Stimulated activated CD4-positive, alpha-beta T cell treated with anti-CD3 and anti-CD28 coated beads, Interleukin-1b, Interleukin-23, amount 100 ng/mL, for 24 hours (primary cell): ENCODE measurements at places on chromosomes 2 and 18.

DNA sequence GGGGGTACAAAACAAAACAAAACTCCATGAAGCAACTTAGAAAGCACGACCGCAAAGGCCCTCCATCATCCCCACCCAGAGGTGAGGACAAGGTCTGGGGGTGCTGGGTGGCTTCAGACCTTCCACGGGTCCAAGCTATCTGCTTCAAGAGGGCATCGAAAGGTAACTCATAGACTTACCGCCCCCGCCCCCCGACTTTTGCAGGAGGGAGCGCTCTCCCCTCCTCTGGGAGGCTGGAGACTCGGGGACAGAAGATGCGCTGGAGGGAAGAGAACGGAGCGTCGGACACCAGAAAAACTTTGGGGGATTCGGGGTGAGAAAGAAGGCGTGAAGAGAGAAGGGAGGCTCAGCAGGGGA, 300 bp upstream of the STON1 start:
- DNase-seq = no peak

DNA sequence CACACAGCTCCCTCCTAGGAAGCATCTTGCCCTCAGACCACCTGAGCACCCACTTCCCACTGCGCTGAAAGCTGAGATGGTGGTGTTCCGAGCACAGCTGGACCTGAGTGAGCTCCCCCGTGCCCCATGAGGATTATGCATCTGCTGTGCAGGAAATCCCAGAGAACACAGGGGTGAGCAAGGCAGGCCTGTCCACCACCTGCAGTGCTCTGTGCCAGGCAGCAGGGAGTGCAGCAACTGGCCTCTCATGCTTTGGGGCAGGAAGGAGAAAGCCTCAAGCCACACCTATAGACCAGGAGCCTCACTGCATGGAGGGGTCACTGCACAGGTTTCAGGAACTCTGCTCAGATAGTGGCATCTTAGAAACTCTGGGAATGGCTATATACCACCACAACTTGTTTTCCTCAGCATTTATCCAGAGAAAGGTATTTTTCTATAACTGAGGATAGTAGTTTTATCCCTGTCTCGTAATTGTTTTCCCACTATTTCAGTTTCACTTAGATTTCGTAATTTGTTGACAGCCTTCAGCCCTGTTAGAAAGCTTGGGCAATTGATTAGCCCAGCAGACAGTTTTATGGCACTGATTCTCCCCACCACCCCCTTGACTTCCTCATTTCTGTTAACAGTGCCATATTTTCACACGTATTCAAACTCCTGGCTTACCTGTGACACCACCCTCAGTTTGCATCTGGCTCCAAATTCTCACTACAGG, 144.3 kb upstream of the DAPL1 start:
- no peak for DNase-seq

DNA sequence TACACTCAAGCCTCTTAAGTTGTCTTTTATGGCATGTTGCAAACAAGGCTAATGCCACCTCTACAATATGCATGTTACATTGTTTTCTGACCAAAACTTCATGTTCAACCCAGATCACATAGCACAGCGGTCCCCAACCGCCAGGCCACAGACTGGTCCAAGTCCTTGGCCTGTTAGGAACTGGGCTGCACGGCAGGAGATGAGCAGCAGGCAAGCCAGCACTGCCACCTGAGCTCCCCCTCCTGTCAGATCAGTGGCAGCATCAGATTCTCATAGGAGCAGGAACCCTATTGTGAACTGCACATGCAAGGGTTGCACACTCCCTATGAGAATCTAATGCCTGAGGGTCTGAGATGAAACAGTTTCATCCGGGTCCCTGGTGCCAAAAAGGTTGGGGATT, 324.8 kb upstream of the CHAC2 start:
- DNase-seq = no peak

GRCh38 chr2:14301331-14301730, 331.2 kb upstream of the LRATD1 start:
- no peak for DNase-seq

DNA sequence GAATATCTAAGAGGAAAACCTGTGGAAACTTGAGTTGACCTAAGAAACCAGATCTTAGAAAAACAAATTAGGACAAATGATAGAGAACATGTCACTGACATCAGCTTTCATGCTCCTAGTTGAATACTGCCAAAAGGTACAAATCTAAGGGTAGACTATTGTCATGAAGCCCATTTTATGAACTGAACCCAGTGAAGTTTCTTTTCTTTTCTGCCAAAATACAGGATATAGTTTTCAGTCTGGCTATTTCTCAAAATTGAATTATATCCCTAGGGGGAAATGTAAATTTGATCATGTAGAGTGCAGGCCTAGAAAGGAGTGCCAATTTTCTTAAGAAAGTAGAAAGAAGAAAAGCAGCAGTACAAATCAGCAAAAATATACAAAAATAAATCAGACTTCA, 46.6 kb downstream of the FSIP2 start:
- no peak for DNase-seq

- DNase-seq = no peak
These were observed 4.0 kb upstream of the HOXD4 start for GRCh38 chr2:176147210-176147799.

- DNase-seq = no peak
These were observed 40.0 kb downstream of the MARCO start for GRCh38 chr2:118982039-118982438.

DNA sequence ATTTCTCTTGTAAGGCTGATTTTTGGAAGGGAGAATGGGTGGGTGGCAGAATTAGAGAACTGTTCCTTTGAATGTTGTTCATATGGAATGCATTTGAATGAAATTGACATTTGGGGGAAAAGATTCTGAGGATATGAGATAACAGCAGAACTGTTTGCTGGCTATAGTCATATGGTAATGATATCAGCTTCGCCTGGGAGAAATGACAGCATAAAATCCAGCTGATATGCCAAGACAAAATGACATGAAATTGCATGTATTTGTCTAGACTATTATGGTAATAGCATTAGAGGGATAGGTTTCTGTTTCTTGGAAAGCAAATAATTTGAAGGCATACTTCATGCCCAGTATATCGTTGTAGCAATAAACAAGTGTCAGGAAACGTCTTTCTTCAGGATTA, 150.8 kb upstream of the SPATS2L start:
- no peak for DNase-seq

GRCh38 chr2:39141334-39142271, 20.8 kb upstream of the SOS1 start:
- DNase-seq = no peak

DNA sequence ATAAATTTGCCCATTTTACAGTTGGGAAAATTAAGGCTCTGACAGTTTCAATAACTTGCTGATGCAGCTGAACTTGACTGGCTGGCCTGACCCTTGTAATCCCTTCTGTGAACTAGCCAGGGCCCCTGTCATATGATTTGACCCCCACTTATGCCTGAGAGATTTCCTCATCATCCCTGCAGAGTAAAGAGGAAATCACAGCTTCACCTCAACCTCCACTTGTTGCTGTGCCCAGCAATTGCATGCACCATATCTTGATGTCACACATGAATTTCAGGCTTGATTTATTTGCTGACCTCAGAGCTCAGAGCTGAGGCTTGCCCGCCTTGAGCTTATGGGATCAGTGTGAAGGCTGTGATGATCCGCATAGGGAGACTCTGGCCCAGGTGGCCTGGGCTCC, 108.1 kb downstream of the ACOXL start:
- DNase-seq = no peak

- no peak for DNase-seq
These were observed 17.5 kb downstream of the YPEL5 start for GRCh38 chr2:30164131-30164925.

DNA sequence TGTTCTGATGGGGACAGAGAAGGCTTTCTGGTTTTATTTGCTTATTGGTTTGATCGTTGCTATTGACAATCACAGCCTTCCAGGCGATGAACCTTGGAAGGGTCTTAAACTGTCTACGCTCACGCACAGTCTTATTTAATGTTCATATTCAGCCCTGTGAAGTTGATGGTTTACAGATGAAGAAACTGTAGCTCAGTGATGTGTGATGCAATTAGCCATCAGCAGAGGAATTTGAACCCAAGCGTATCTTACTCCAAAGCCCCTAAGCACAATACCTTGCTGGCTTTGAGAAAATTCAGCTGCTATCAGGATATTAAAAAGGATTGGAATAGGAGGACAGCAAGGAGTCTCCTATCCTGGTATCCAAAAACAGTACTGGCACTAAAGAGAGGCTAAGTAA, 98.3 kb upstream of the STPG4 start:
- no peak for DNase-seq

DNA sequence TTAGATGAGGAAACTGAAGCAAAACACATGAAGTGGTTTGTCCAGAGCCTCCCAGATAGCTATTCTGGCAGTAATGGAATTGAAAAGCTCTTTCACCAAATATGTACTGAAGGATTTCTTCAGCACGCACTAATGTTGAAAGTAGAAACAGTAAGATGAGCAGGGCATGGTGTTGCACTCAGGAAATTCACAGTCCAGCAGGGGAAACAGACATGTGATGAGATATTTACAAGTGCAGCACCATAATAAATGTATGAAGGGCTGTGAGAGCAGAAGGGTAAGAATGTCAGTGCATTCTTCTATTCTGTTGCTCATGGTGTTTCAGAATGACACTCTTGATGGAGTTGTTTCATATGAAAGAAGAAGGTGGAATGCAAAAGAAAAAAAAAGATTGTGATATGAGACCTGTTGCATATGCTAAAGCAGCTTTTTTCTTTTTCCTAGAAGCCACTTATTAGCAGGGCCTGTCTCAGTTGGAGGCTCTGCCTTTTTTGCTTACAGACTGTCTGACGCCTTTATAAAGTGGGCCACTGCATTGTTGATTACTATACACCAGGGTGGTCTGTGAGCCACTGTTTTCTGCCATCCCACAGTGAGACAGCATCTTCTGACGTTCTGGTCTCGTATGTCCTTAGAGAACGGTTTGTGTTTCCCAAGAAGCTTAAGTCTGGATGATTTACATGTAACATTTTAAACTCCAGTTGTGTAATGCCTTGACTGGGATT, 516.9 kb downstream of the ARHGAP15 start:
- DNase-seq = no peak

GRCh38 chr18:52401236-52401635, 61.2 kb downstream of the DCC start:
- DNase-seq = no peak

DNA sequence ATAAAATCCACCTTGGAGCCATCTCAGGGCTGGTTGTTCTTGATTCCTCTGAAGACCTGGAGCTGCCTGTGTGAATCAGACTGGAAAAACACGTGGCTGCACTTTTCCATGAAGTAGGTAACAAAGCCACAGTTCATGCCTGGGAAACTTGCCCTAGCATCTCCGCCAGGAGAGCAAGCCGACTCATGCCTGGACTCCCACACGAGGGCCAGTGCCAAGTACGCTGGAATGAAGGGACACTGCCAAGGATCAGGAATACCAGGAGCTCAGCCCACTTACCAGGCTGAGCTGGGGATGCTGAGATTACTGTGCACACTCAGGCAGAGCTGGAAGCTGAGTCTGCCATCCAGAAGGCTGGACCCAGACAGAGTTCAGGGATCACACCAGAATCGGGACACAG, 10.9 kb upstream of the FHL2 start:
- DNase-seq = no peak

DNA sequence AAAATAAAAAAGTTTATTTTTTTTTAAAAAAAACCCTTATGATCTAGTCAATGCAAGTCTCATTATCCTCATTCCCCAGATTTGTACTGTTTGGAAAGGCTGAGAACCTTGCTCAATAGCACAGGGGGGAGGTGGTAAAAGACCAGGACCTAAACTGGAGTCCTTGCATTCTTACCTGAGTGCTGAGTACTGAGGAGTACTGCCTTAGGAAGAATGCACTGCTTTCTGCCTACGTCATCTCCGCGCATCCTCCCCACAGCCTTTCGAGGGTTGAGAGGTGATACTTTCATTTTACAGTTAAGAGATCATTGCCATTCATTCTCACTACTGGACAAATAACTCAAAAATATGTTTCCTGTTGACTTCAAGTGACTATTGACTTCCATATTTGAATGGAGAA, 73.8 kb downstream of the MAP3K20 start:
- DNase-seq = peak; percentile 26

DNA sequence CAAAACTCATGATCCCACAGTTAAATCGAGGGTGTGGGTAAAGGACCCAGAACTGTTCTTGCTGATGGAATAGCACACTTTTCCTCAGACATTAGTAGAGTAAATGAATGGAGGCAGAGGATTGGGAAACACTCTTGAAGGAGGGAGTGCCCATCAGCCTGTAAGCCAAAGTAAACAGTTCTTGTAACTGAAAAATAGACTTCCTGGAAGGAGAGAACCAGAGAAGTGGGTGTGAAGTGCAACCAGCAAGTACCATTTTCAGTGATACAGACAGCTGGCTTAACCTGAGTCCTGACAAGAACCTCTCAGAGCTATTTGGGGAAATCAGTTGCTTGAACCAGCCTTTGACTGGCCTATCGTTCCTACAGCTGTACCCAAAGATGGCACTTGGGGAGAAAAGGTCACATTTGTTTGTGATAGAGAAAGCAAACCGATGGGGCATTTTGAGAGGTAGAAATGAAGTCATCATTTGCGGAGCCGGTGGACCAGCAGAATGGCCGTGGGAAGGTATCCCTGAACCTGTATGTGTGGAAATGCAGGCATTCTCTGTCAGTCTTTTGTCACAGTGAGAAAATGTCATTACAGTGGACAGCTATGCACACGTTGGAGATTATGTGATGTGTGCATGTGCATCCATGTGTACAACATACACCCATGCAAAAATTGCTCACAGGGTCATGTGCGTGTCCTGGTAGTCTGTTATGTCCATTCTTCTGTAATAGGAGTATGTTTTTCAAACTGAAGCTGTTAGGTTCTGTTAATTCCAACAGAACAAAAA, 17.8 kb downstream of the CRIM1 start:
- no peak for DNase-seq

DNA sequence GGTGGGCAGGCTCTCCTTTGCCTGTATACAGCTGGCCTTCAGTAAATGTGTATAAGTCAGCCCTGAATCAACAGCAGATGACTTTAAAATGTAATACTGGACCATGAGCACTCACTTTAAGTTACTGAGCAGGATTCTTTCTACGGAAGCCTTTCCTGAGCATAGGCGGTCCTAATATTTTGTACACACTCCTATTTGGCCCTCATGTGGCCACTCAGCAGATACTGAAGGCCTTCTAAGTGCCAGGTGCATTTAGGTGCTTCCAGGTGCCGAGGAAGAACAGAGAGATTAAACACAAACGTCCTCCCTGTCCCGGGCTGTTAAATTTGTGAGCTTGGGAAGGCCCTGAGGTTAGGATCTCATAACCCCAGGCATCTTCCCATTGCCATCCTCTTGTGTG, 27.0 kb downstream of the UXS1 start:
- no peak for DNase-seq

DNA sequence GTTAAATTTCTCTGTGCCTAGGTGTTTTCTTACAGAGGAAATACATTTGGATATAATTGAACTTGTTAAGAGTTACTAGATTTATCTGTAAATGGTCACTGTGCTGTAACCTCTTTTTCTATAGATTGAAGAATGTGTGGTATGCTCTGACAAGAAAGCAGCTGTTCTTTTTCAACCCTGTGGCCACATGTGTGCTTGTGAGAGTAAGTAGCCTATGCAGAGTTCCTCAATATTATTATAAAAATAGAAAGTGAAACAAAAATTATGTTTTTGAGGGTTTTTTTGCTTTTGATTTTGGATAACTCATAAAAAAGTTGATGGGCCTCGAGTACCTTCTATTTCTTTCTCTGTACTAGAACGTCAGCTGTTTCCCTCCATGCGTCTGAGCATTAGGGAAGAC, 112.4 kb downstream of the MIB1 start:
- DNase-seq = no peak

GRCh38 chr2:102187496-102188150, 800 bp downstream of the IL1RL2 start:
- peak; percentile 41 for DNase-seq
